ENCODE measurements at places on chromosomes 6 and 20. TPM values are rescaled to one million over a fixed set of nuclear protein-coding genes. Genes with fewer than 3 reads are reported as not detected.

GRCh38 chr6:28953585-28954258, 29.9 kb upstream of the TRIM27 start:
- DNase-seq = no peak

DNA sequence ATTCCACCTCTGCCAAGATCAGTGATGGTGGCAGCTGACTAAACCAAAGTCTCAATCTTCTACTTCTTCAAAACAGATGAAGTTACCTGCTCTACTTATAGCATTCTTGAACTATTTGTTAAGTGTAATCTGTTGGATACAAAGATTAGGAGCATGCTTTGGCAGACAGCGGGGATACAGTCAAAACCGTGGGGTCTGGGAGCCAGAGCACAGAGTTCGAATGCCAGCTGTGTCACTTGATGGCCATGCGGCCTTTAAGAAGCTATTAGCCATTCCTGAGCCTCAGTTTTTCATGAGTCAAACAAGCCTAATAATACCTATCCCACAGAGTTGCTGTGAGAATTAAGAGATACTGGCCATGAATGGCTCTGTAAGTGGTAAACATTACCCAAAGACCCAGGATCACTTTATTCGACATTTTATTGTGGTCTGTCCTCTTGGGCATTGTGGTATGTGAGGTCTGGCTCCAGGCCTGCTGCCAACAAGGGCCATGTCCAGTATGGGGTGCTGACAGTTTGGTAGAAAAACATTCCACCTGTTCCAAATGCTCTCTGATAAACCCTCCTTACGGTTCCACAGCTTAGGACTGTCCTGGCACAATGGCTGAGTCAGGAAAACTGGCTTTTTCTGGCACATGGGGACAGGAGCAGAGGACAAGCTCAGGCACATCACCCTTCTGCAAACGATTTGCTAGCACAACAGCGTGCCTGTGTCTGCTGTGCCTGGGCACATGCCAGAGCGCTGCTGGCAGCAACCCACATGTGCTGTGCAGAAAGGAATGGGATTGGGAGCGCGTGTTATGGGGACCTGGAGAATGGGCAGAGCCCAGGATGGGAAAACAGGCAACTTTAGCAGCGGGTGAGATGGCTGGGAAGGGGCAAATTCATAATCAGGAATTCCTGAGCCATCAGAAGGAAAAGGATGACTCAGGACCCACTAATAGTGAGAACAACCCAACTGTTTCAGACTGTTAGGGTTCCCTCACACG, 15.7 kb upstream of the FAM83C start:
- no peak for DNase-seq

- DNase-seq = no peak
These were observed 212.6 kb upstream of the PCSK2 start for GRCh38 chr20:17014217-17014616.

GRCh38 chr20:36658300-36658699, 12.3 kb upstream of the SLA2 start:
- DNase-seq = peak; percentile 46

DNA sequence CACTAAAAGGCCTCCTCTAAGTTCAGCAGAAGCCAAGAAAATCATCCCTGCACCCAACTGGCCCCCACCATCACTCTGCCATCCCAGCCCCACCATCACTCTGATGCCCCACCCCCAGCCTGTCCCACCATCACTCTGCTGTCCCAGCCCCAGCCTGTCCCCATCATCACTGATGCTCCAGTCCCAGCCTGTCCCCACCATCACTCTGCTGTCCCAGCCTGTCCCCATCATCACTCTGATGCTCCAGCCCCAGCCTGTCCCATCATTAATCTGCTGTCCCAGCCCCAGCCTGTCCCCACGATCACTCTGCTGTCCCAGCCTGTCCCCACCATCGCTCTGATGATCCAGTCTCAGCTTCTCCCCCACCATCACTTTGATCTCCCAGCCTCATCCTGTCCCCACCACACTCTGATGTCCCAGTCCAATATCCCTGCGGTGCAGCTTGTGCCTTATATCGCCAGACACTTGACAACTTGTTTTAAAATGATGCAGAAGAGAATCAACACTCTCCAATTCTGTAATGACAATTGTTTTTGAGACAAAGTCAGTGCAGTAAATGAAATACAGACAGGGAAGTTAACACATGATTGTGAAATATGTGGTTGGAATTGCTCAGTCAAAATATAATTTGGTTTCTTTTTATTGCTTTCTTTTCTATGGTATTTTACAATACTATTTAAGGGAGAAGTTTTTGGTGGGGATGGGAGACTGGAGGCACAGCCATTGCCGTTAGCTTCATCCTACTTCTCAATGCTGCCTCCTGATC, 100.8 kb downstream of the TNFAIP3 start:
- no peak for DNase-seq

- DNase-seq = peak; percentile 68
These were observed 6.9 kb upstream of the HELZ2 start for GRCh38 chr20:63580796-63581461.

The SIRPB1 gene
- polyA plus RNA-seq = 1.2 TPM

DNA sequence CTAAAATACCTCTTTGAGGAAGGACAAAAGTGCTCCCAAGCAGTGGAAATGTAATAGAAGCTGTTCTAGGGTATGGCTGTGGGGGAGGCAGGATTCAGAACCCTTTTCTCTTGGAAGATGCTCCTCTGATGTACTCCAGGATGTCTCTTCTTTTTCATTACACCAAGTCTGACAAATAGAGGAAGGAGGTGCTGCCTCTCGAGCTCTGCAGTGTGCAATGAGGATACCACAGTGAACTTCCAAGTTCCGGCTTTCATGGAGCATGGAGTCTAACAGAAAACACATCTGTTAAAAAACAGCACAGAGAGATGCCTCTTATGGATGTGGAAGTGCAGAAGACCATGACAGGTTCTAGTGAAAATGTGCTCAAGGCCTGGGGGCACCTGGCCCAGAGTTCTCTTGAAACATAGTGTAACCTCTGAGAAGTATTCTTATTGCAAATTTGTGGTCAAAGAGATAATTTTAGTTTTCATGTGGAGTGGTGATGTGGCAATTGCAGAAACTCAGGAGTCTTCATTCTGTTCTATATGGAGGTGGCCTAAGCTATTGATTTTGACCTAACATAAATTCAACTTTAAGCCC, 362.0 kb upstream of the CITED2 start:
- no peak for DNase-seq

DNA sequence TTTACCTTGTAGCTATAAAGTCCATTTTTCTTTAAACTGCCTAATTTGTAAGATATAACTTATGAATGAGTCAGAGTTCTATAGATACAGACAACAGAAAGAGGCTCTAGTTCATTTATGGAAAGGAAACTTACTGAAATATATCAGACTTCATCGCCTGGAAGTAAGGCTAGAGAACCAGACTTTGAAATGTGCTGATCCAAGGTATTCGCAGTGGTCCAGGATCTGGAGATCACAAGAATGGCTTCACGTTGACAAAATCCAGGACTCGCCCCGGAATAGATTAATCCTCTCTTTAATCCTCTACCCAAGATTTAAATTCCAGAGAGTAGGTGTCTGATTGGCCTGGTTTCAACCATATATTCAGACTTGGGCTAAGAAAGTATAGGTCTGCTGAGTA, 69.1 kb upstream of the LOC128125822 start:
- DNase-seq = no peak

DNA sequence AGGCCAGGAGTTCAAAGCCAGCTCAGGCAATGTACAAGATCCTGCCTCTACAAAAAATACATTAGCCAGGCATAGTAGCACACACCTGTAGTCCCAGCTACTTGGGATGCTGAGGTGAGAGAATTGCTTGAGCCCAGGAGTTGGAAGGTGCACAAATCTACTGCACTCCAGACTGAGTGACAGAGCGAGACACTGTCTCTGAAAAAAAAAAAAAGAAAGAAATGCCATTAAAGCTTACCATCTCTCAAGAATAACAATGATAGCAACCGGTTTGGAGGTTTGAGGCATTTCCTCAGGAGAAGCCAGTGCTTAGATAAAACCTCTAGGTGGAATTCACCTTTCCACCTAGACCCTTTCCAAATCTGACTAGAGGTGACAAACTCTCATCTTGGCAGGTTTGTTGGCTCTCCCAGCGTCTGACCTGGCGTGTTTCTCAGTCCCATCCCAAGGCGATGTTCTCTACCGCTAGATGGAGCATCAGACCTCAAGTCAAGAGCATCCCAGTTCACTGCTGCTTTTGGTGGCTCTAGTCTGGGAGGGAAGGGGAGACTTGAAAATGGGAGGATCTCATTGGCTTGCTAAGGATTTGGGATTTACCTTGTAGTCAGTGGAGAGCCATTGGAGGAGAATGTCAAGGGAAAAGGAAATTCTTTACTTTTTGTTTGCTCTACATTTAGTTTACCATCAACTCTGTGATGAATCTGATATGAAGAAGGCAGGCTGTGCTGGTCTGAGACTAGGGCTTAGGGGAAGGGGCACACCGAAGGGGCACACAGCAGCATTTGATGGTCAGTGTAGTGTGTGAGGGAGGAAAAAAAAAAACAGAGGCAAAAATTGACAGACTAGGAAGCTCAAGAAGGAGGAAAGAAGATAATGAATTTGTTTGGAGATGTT, 67.9 kb downstream of the NCOA7 start:
- peak; percentile 8 for DNase-seq

The TMEM242 gene
- polyA plus RNA-seq = 11.4 TPM

DNA sequence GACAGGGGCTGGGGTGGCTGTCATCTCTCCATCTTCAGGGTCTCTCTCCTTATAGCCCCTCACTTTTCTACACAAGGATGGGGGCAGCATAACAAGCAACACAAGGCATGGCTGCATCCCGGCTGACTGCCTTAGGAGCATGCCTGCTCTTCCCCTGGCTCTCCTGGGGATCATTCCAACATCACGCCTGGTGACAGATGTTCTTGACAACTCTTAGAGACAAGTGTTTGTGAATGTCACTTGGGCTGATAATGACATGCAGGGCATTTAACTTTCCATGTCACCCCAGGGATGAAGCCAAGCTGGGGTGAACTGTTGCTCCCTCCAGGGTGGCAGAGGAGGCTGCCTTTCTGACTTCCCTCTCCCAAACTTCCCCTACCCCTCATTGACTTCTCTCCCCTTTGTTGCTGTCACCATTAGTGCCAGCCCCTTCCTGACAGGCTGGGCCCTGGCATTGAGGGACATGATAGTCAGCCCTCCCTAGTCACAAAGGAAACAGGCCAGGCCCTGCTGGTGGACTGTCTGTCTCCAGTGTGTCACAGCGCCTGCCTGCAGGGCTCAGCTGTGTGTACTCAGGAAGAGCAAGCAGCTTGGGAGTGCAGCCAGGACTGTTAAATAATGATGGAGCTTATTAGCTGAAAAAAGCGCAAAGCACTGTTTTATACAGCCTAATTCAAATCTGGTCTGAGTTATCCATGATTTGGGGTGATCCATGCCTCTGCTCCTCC, 161.8 kb downstream of the LRFN2 start:
- no peak for DNase-seq

Measured in CD4-positive, alpha-beta memory T cell (primary cell).